T-helper 2 cell treated with Interferon-gamma antibody and Interleukin-4, amounts not matched to agents 5 μg/mL and 100 μg/mL, for 36 hours (primary cell): ENCODE measurements at places on chromosomes 4 and X.
A peak's percentile ranks its signal among the peaks of the same experiment; 100 is the strongest.

DNA sequence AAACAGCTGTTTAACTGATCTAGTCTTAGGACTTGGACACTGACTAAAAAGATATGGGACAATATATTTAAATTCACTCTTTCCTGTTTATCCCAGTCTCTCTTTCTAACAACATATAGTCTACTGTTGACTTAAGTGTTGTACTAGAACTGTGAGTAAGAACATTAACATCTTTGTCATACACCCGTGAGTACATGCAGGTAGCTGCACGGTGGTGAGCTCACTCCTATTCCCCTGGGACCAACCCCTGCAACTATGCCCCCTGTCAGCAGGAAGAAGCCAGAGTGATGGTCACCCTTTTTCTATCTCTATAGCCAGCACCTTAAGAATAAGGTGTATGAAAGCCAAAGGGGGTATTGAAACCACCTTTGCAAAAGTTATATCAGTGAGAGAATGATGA, 17.6 kb downstream of the TBL1X start:
- DNase-seq: no peak

DNA sequence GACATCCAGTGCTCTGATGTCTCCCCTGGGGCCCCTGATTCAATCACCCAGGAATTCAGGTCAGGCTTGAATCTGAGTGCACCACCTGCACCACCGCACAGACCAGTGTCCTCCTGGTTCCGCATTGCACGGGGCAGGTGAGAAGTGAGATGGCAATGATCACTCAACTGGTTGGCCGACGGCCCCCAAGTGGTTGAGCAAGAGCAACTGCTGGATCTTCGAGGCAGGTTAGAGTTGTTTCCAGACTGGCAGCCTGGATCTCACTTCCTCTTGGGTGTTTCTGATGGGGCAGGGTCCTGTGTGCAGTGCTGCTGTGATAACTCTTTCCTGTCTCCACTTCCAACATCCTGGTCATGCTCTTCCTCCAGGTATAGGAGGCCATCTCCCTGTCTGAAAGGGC, 50.4 kb downstream of the C4orf50 start:
- no peak for DNase-seq

- DNase-seq: no peak
Observed at GRCh38 chrX:20116577-20117240, at the start of gene MAP7D2. Gene MAP7D2, minus strand, starts transcription at chrX:20116907. Its CDS starts 28 bp downstream, at chrX:20116879.

- DNase-seq: no peak
Observed at GRCh38 chr4:14018191-14018853, 390.8 kb upstream of the BOD1L1 start.

GRCh38 chr4:99808260-99808857, 8.3 kb upstream of the DAPP1 start:
- DNase-seq: peak; percentile 53

DNA sequence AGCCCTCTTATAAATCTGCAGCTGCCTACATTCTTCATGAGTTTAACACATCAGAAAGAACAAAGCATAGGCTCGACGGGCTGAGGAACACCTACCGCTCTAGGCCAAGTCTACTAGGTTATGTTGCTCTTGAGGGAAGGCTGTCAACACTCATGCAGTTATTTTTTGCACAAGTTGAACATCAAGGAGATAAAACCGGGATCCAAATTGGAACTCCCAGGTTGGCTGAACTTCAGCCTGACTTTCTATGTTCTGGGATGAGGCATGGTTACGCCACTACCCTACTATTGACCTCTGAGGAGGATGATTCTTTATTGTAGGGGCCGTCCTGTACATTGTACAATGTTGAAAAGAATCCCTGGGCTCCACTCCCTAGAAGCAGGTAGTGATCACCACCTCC, 37.3 kb upstream of the ARSH start:
- DNase-seq: no peak

- no peak for DNase-seq
Observed at GRCh38 chr4:53586121-53586816, 5.0 kb downstream of the LNX1 start.

GRCh38 chrX:17414839-17415238, 39.8 kb downstream of the NHS start:
- DNase-seq: no peak

DNA sequence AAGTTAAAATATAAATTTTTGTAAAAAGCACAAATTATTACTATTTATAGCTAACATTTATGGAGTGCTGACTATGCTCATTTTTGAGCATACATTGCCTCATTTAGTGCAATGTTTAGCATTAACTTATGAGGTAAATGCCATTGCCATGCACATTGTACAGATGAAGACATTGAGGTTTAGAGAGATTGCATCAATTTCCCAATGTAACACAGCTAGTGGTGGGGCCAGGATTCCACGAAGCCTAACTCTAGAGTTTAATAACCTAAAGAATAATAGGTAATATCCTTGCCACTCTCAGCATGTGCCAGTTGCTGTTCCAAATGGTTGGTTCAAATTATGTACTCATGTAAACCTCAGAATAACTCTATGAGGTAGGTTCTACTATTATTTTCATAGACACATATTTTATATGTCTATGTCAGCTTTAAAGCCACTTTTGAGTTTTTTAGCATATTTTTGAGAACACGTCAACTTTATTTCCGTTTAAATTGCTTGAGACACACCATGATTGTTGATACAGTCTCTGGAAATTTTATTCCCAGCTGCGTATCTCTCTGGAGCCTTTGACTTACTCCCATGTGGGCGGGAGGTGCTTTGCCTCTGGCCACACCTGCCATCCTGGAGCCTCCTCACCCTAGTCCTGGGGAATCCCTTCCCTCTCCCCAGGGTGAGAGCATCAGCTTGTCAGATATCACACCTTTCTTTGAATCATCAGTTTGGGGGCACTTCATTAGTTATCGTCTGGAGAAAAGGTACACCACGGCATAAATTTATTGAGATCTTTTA, 10.8 kb upstream of the ADH1A start:
- DNase-seq: no peak

GRCh38 chr4:60729194-60729593, 470.9 kb upstream of the ADGRL3 start:
- no peak for DNase-seq

DNA sequence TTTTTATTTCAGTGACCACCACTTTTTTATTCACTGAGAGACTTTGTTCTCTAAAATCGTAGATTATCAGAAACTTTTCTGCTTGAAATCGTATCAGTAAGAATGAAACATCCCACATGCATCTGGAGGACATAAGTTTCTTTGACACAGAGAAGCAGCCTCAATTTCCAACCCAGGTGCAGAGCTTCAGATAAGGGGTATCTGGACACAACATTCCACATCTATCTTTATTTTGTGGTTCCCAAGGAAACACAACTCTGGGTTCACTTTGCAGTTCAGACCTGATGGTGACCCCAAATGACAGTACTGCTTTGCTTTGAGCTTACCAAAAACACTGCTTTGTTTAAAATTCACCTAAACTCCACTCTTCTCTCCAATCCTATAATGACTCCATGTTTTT, 1.3 kb upstream of the CLCN5 start:
- no peak for DNase-seq

DNA sequence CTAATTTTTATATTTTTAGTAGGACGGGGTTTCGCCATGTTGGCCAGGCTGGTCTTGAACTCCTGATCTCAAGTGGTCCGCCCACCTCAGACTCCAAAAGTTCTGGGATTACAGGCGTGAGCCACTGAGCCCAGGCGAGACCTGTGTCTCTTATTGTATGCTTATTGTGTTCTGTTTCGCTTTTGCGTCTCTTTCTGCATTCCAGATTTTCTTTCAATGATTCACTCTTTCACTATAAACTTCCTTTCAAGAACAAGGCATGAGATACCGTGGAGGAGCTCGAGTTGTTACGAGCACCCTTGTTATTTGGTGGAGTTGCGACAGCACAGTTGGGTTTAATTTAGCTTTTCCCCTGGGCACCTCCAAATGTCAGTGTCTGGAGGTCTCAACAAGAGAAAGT, 366.7 kb upstream of the FAT1 start:
- DNase-seq: no peak

GRCh38 chrX:14779580-14779979, 93.3 kb downstream of the FANCB start:
- DNase-seq: no peak

DNA sequence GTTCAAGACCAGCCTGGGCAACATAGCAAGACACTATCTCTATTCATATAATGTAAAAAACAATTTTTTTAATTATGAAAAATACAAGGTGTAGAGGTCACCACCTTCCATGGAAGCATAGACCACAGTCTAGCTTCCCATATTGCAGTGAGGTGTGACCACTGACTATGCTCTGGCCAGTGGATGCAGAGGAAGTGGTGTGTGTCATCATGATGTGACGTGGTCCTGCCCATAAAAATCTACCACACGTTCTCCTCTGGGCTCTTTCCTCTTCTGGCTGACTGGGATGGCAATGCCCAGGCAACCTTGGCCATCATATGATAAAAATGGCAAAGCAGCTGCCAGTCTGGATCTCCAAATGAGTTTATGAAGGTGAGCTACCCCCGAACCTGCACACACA, 65.7 kb downstream of the RBM47 start:
- DNase-seq: no peak

DNA sequence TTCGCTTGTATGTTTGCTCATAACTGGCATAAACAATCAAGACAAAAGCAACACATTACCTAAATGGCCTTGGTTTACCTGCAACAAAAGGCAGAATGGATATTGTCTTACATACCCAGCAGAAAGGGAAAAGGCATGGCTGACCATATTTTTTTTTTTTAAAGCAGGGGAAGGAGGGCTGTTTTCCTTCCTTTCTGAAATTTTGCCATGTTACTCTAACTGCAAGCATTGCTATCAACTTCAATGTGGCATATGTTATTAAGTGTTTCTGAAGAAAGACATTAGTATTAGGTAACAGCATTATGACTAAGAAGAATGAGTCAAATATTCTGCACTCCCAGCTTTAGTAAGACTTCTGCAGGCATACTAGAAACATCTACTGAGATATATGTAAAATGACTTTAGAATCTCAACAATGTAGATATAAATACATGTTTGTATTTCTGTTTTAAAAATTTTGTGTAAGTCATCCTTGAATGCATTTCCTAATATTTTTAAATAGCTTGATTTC, 512.6 kb upstream of the FAM241A start:
- no peak for DNase-seq

- DNase-seq: no peak
Observed at GRCh38 chr4:87108142-87108546, 112.3 kb downstream of the KLHL8 start.

GRCh38 chrX:830532-830931, 199.9 kb downstream of the SHOX start:
- DNase-seq: no peak

- no peak for DNase-seq
Observed at GRCh38 chrX:74911494-74911893, 13.8 kb downstream of the NEXMIF start.

DNA sequence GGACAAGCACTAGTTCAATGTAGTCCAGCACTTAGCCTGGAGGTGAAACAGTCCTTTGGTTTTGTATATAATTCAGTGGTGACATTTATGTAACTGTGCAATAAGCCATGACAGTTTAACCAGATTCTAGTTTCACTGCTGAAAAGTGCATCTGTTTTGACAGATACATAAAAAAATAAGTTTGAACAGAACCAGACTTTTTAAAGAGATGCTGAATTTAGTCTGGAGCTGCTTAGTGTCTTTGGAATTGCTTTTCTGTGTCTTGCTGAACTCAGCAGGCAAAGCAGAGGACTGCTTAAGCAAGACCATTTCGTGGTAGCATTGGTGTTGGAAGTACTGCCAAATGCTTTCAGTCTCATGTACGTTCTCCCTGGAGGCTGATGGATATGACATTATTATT, 393.5 kb downstream of the MAPK10 start:
- no peak for DNase-seq

DNA sequence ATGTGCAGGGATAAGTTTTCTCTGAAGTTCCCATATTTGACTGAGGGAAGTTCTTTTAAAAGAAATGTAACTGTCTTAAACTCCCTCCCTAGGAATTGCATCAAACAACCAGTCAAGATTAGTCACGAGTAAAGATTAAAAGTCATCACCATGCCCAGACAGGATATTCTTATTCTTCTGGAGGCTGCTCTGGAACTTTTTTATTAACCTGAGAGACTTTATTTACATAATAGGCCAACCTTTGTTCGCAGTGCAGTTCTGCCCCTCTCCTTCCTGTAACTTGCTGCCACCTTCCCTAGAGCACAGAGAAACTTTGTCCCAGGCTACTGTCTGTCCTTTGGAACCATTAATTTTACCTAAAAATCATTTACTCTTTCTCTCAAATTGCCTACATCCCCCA, 9.8 kb upstream of the HERC3 start:
- no peak for DNase-seq

DNA sequence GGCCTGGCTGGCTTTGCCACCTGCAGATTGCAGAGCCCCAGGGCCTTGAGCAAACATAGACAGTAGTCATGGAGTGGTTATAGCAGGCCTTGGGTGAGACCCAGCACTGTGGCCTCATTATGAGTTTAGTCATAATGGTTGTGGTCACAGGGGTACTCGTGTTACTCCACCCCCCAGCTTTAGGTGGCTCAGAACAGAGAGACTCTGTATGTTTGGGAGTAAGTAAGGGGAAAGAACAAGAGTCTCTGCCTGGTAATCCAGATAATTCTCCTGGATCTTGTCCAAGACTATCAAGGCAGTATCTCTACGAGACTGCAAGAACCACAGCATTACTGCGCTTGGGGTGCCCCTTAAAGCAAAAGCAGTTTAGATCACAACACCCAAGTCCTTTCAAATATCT, 62.3 kb upstream of the SCRG1 start:
- DNase-seq: no peak

- no peak for DNase-seq
Observed at GRCh38 chr4:72951147-72951546, 118.4 kb downstream of the COX18 start.

- DNase-seq: no peak
Observed at GRCh38 chr4:25457053-25457715, 80.1 kb downstream of the ANAPC4 start.

GRCh38 chr4:47926667-47927258, 12.4 kb upstream of the NFXL1 start:
- DNase-seq: peak; percentile 8

- DNase-seq: no peak
Observed at GRCh38 chr4:174503079-174503715, 19.1 kb downstream of the HPGD start.

DNA sequence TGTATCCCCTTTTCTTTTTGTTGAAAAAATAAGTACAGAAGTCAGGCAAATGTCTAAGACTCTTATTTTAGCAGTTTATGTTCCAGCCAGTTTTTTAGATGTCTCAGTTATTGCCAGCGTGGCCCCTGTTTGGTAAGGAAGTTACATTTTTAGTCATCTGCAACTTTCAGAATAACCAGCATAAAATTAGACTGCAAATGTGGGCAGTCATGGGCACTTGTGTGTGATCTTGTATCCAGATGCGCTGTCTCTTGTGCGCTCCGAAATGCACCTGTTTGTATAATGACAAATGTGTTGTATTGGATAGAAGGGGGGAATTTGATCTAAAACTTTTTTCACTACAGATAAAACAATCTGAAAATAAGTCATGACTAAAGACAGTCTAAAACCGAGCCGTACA, 44.3 kb upstream of the CLCN4 start:
- DNase-seq: no peak

GRCh38 chr4:119525005-119525749, 103.4 kb downstream of the PDE5A start:
- no peak for DNase-seq
